Activated CD4-positive, alpha-beta memory T cell treated with anti-CD3 and anti-CD28 coated beads, Interleukin-2, amount 10 ng/mL, durations not matched to agents 7 days and 5 days (primary cell): ENCODE measurements at places on chromosomes 7 and 10.

GRCh38 chr10:51786684-51787035, 87.3 kb upstream of the CSTF2T start:
- no peaks in the 10 kb centered on the region for H3K27me3 ChIP-seq
- no peak overlapping the region for H3K4me3 ChIP-seq
- no peaks in the 10 kb centered on the region for H3K36me3 ChIP-seq
- no peak overlapping the region for H3K27ac ChIP-seq
- no peaks in the 10 kb centered on the region for H3K4me1 ChIP-seq
- no peak for DNase-seq

GRCh38 chr10:46524472-46525176, 31.8 kb downstream of the GPRIN2 start:
- H3K27ac ChIP-seq, result no peak overlapping the region
- DNase-seq, result no peak
- H3K36me3 ChIP-seq, result no peaks in the 10 kb centered on the region
- H3K4me1 ChIP-seq, result no peaks in the 10 kb centered on the region

DNA sequence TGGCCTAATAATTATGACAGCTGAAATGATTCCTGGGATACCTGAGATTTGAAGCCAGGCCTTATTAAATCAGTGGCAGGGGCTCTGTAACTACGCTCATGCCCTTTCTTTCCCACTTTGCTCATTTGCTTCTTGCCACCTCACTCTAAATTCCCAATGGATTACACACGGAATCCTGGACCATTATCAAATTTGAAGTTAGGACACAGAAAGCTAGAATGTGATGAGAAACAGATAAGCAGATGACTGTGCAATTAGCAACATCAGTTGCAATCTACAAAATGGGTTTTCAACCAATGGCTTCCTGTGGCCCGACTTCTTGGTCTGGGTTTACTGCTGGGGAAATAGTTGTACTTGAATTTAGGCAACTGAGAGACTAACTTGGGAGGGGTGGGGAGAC, 374.3 kb downstream of the INHBA start:
- H3K4me1 ChIP-seq, result no peaks in the 10 kb centered on the region
- DNase-seq, result no peak
- H3K4me3 ChIP-seq, result no peak overlapping the region
- H3K36me3 ChIP-seq, result no peaks in the 10 kb centered on the region
- H3K27ac ChIP-seq, result no peak overlapping the region

GRCh38 chr7:128373606-128374005, 12.1 kb upstream of the PRRT4 start:
- H3K4me1 ChIP-seq, result no peaks in the 10 kb centered on the region
- no peak overlapping the region for H3K4me3 ChIP-seq
- H3K36me3 ChIP-seq, result no peaks in the 10 kb centered on the region
- peaks cover 20% of the 10 kb centered on the region for H3K27me3 ChIP-seq

DNA sequence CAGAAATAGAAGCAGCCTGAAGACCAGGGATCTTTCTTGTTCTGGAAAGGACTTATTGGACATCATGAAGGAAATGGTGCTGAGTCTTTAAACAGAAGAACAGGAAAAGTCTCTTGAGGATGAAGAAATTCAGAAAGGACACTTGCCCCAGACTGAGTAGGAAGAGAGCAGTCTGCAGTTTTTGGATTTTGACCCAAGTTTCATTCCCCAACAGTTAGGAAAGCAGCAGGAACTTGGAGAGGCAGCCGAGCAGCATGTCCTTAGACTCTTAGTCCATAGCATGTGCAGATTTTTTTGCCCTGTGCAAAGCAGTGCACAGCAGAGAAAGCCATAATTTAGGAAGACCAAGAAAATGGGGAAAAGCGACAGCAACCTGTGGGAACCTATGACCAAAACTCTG, 927.2 kb upstream of the AUTS2 start:
- no peaks in the 10 kb centered on the region for H3K36me3 ChIP-seq
- no peaks in the 10 kb centered on the region for H3K4me1 ChIP-seq
- DNase-seq, result no peak
- no peak overlapping the region for H3K27ac ChIP-seq
- no peaks in the 10 kb centered on the region for H3K27me3 ChIP-seq
- H3K4me3 ChIP-seq, result no peak overlapping the region

DNA sequence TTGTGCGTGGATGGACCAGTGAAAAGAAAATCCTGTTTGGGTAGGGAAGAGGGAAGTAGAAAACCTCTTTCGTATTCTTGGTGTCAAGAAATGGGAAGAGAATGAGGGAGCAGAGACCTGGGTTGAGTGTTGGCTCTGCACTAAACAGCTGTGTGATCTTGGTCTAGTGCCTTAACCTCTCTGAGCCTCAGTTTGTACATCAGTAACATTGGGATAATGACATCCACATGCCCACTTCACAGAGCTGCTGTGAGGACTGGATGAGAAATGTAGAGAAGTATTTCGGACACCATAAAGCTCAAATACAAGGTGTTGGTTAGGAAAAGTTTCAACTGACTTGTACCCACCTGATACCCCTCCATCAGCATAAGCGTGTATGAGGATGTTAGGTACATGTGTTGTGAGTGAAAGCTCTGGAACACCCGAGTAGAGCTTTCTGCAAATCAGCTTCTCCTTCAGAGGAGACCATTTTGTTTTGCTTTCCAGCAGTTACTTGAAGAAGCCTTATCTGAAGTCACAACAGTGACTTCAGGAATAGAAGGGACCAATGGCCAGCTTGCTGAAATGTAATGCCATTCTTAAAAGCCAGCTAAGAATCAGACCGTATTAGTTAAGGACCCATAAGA, 11.2 kb downstream of the TRIM56 start:
- no peak for DNase-seq
- H3K27me3 ChIP-seq, result peaks cover 18% of the 10 kb centered on the region
- H3K27ac ChIP-seq, result no peak overlapping the region
- peaks cover 13% of the 10 kb centered on the region for H3K4me1 ChIP-seq
- no peak overlapping the region for H3K4me3 ChIP-seq
